Effector CD8-positive, alpha-beta T cell (primary cell): ENCODE measurements at places on chromosomes 3 and 15.
A peak's percentile ranks its signal among the peaks of the same experiment; 100 is the strongest.

GRCh38 chr15:40957581-40958051 is 4.3 kb downstream of the CHAC1 start:
- no peak for DNase-seq

GRCh38 chr15:62254137-62254934 is 89.3 kb upstream of the C2CD4B start:
- DNase-seq = peak; percentile 9

DNA sequence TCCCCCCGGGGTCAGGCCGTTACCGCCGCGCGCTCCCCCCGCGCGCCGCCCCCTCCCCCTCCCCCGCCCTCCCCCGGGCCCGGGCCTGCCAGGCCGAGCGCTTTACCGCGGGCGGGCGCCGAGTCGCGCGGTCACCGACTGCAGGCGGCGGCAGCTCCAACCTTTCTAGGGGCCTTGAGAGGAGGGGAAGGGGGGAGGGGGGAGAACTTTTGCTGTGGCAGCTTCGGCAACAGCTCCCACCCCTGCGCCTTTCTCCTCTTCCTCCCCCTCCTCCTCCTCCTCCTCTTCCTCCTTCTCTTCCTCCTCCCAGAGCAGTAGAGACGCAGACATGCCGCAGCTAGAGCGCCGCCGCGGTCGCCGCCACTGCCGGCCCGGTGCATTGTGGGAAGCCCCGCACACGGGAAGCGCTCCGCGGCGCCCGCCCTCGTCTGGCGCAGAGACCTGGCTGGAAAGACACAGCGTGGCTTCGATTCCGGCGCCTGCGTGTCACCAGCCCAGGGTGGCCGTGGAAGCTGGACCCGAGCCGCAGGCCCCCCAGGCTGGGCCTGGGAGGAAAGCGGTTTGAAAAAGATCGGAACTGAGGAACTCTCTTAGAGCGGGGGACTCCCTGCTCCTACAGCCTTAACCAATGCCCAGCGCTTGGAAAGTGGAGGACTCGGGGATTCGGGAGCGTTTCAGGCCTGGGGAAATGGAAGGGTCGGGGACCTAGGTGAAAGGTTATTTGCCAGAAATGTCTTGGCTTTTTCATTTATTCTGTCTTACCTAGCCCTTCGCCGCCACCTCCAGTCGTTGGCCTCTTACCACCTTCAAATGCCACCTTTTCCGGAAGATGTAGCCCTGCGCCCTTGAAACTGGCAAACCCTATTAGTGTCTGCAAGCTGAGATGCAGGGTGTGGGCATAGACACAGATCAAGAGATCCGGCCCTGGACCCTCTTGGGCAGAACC is at the start of gene ZNF148:
Gene ZNF148, minus strand, starts transcription at position 330 of the 946 bp plus-strand sequence. CDS start 61,685 bp downstream, outside the sequence.
- peak; percentile 81 for DNase-seq

GRCh38 chr3:50264383-50264963 is 4.5 kb upstream of the SEMA3B start:
- no peak for DNase-seq

- no peak for DNase-seq
Observed at GRCh38 chr15:79953951-79954444, 17.0 kb downstream of the BCL2A1 start.
